ENCODE measurements at places on chromosomes 1 and 21.

DNA sequence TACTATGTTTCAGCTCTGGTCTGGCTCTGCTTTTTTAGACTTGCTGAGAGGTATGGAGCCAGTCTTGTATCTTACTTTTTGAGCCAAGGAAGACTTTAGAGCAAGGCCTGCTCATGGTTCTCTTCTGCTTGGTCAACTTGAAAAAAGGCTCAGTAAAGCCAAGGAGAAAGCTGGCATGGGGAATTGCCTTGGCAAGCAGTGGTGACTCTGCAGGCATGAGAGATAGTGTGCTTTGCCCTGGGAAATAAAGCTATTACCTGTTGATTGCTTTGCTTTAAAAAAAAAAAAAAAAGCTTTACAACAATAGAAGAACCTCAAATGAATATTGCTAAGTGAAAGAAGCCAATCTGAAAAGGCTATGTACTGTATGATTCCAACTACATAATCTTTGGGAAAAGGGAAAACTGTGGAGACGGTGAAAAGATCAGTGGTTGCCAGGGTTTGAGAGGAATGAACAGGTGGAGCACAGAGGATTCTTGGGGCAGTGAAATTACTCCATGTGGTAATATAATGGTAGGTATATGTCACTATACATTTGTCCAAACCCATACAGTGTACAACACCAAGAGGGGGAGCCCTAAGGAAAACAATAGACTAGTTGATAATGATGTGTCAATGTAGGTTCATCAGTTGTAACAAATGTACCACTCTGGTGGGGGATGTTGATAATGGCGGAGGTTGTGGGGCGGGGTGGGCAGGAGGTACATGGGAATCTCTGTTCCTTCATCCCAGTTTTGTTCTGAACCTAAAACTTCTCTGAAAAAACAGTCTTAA lies 87.6 kb downstream of the HMCN1 start:
- no peak for DNase-seq

DNA sequence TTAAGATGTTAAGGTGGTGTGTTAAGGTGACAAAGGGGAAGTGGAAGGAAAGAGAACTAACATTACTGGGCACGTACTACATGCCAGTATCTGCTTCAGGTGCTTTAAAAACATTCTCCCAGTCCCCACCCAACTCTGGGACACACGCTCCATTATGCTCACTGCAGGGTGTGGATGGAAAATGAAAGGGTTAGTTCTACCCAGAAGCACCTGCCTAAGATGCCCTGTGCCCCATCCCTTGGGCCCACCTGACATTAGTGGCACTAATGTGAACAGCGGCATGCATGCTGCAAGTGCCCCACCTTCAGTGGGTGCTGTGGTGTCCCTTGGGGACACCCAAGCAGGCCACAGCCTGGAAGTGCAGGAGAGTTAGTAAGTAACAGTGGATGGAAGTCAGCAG lies 82.9 kb upstream of the CXADR start:
- DNase-seq, result no peak

GRCh38 chr1:10622910-10623685 lies 148.3 kb downstream of the PEX14 start:
- DNase-seq, result no peak

DNA sequence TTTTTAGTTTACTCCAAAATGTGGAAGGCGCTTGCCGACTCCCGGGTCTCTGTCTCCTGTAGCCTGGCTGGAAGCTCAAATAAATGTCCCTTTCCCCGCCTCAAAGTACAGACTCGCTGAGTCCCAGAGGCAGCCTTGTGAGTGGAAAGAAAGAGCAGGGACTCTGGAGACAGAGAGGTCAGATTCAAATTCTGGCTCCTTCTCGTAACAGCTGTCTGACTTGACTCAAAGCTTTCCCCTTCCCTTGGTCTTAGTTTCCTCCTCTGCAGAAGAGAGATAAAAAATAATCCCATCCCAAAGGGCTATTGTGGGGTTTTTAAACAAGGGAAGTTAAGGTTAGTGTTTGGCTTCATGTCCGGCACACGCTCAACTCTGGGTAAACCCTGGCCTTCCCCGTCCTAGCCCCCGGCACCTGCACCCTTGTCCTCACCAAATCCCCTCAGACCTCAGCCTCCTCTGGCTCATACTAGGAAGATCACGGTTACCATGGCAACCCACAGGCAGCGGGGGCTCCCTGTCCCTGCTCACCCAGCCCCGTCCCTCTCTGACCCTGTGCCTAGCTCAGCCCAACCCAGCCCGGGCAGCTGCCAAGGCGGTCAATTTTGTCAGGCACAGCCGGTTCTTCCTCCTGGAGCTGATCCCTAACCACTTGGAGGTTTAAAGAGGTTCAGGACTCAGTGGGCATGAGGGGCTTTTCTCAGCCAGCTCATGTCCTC lies 49.2 kb upstream of the IGSF21 start:
- no peak for DNase-seq

GRCh38 chr1:18907021-18907916 lies 4.9 kb upstream of the ALDH4A1 start:
- no peak for DNase-seq

DNA sequence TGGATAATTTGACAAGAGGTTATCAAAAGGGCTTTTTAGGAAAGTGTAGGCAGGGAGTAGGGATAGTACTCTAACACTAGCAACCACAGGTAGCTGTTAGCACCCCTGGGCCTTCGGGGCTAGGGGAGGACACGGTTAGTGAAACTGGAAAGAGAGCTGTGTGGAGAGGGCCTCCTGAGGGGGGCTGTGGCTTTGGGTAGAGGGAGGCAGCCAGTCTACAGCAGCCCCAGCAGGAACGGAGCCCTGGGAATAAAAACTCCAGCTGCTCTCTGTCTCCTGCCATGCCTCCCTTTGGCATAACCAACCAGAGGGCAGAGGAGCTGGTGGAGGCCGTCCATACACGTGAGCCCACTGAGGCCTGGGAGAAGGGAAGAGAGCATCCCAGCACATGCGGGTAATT lies 223.2 kb downstream of the FOXD2 start:
- DNase-seq, result no peak

GRCh38 chr1:94276988-94277434 lies 39.6 kb upstream of the ARHGAP29 start:
- no peak for DNase-seq

DNA sequence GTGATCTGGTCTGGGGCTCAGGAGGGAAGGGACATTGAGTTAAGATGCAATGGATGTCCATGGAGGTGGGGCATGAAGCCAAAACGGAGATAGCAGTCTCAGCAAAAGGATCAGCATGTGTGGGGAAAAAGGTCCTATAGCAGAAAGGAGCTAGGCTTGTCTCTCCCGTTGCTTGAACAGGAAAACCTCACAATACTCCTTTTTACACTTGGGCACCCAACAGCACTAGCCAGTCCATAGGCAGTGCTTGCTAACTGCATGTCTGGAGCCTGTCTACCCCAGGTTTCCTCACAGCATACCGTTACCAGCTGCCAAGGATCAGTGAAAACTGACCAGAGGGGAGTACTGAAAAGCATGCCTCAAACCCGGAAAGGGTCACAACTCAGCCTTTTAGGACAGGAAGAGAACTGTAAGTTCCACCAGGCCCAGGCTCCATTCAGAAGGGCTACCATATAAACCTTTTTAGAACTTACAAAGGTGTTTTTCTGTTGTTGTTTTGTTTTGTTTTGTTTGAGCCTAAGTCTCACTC lies 78.6 kb downstream of the JAK1 start:
- DNase-seq, result no peak

- peak; percentile 59 for DNase-seq
These were observed 85.7 kb downstream of the BRINP2 start for GRCh38 chr1:177256153-177257075.

DNA sequence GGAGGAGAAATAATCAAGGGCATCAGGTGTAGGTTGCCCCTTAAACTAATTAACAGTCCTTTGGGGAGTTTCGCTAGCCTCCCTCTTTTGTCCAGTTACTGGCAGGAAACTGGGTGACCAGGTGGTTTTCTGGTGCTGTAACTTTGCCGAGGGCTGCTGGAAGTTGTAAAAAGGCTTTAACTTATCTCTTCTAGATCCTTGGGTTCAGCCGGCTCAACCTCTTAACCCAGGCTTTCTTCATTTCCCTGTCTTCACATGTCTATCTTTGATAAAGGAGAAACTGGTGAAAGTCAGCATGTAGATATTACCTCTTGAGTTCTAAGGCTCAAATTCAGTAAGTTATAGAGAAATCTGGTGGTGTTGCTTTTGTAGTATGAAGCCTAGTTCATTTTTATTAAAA lies 289.7 kb upstream of the NRIP1 start:
- no peak for DNase-seq

DNA sequence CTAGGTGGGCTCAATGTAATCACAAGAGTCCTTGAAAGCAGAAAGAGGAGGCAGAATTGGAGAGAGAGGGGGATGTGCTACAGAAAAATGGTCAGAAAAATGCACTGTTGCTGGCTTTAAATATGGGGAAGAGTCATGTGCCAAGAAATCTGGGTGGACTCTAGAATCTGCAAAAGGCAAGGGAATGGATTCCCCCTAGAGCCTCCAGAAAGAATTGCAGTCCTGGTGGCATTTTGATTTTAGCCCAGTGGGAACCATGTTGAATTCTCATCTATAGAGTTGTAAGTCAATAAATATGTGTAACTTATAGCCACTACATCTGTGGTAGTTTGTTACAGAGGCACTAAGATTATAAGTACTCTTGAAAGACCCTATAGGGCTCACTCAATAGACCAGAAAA lies 210.3 kb downstream of the ASTN1 start:
- no peak for DNase-seq

DNA sequence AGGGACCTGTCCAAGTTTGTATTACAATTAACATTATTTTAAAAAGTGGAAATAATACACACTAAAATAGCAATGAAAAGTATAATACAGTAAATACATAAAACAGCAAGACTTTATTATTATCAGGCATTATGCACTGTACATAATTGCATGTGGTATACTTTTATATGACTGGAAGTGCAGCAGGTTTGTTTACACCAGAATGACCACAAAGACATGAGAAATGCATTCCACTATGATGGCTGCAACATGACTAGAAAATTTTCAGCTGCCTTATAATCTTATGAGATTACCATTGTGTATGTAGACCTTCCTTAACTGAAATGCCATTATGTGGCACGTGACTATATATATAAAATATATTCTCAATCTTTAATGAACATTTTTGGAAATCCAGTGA lies 1699.6 kb downstream of the KCNT2 start:
- DNase-seq, result no peak

DNA sequence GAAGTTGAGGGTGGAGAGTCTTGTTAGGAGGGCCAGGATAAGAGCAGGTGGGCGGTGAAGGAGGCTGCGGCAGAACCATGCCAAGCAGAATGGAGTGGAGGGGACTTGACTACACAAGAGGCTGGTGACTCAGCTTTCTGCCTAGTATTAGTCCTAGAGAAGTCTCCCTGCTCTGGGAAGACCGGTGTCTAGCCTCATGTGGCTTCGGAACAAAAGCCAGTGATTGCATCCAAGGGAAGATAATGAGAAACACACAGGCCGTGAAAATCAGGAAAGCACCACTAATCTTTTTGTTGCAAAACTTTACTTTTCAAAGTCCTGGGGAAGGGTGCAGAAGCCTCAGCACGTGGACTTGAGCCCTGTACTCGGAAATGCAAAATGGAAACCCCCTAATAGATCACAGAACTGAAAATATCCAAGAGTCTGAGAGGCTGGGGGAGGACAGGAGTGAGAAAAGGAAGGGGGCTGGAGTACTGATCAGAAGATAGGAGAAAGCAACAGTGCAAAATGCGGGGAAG lies 31.4 kb downstream of the DDR2 start:
- peak; percentile 81 for DNase-seq

DNA sequence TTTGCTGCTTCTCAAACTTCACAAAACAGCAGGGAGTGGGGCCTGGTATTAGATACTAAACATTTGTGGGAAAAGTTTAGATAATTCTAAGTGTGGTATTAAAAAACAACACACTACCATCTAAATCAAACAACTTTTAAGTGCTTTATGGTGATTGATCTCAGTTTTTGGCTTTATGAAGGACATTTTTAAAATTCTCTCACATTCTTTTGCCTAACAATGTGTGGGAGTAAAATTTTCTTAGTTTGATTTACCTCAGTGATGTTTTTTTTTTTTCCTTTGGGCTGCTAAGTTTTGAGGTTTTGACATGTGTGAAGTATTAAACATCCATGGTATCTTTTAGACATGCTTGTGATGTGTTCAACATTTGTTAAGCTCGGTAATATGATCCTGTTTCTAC lies 116.2 kb downstream of the DISP1 start:
- DNase-seq, result no peak

DNA sequence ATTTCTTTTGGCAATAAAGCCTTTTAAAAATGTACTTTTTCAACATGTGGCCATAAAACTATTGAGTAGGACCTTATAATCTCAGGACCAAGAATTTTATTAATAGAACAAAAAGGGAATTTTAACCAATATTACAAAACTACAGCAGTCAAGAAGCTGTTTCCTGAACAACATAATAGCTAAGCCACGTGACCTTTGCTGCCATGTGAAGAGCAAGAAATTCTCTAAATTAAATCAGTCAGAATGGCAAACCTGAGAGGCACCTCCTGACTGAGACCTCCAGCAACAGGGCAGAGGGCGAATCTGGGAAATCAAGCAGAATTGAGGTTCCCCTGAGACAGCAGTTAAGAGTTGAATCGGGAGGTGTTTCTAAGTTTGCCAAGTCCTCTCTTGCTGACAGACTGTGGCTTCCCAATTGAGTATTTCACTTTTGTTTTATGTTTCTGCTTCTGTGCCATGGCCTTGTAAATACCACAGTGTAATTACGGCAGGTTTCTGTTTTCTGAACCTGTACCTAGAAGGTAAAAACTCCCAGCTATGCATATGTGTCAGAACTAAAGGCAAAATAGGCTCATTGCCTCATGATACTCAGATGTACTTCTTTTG lies 358.4 kb downstream of the NTNG1 start:
- DNase-seq, result no peak

GRCh38 chr21:33121715-33122475 lies 52.0 kb downstream of the OLIG1 start:
- DNase-seq, result no peak

DNA sequence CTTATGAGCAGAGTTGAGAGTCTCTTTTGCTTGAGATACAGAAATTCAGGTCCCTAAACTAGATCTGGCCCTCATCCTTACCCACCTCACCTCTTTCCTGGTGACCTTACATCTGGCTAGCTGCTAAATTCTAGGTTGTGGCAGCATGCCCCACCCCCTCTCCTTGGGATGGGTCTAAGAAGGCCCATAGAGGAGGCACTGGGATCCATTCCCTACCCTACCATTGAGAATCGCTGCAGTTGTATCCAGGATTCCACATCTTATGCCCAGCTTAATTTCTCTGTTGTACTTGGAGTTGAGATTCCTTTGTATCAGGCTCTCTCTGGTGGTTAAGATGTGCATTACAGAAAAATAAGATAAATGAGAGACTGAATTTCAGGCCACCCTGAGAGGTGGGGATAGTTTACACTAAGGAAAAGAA lies 9.5 kb upstream of the TMEM39B start:
- DNase-seq, result peak; percentile 35

GRCh38 chr1:154459080-154459479 lies 42.9 kb upstream of the TDRD10 start:
- no peak for DNase-seq

Data from AG09309 (cell line).